ENCODE measurements at places on chromosomes 2 and 18.
A peak's percentile ranks its signal among the peaks of the same experiment; 100 is the strongest.

- DNase-seq: no peak
These were observed 19.3 kb downstream of the GPD2 start for GRCh38 chr2:156455361-156455975.

- DNase-seq: no peak
These were observed 103.2 kb upstream of the EFEMP1 start for GRCh38 chr2:56026828-56027227.

DNA sequence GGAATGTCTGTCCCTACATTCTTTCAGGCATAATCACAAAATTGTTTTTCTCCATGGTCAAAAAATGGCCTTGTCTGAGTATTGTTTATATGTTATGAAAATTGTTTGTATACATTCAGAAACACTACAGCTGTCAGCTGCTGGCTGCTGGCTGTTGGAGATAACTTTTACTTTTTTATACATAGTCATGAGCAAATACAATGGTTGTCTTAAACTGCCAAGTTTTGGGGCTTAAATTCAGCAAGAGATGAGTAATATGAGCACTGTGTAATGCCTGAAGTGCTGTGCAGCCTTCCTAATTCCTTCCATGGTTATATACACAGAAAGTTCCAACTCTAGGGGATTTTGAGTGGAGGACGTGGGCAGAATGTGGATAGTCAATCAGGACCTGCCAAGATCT lies 168.9 kb upstream of the RMP24 start:
- DNase-seq: no peak

GRCh38 chr2:229910147-229910831 lies 11.5 kb downstream of the TRIP12 start:
- DNase-seq: no peak

DNA sequence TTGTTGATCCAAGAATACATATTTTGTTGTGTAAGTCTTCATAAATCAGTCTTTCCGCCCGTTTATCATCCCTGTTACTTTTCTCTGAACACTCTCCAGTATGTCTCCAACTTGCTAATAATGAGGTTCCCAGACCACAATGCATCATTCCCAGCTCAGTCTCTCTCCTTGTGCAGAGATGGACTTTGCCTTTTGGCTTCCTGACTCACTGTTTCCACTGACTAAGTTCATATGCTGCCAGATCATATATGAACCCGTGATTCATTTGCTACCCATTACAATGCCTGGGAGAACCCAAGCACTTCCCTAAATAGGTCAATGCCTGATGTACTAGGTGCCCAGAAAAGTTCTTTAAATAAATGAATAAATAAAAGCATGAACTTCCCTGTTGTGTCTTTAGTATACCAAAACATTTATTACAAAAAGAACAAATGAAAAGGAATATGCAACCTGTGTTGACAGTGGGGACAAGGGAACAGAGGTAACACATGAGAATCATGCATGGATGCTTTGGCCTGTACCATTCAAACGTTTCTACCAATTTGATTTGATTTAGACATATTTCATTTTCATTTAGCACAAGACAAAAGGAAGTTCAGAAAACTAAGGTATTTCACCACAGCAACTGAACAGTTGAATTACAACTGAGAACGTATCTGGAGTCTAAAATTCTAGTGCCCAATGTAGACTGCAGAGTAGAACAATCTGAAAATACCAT lies 215.4 kb upstream of the HNRNPA3 start:
- peak; percentile 11 for DNase-seq

DNA sequence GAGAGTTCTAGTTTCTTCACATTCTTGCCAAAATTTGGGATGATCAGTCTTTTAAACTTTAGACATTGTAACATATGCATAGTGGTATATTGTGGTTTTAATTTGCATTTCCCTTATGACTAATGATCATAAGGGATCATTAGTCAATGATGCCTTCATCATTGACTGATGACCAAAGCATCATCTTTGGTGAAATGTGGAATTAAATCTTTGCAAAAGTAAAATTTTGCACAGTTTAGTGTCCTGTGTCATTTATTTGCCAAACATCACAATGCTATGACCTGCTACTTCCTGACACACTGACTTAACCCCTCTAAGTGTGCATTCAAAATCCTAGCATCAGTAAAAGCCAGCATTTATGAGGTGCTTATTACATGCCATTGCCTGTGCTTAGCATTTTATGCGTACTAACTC lies 58.9 kb upstream of the SLC1A4 start:
- no peak for DNase-seq

GRCh38 chr18:35000457-35000856 lies 40.8 kb upstream of the MAPRE2 start:
- no peak for DNase-seq

GRCh38 chr2:86750240-86750839 lies 30.2 kb downstream of the RMND5A start:
- no peak for DNase-seq

DNA sequence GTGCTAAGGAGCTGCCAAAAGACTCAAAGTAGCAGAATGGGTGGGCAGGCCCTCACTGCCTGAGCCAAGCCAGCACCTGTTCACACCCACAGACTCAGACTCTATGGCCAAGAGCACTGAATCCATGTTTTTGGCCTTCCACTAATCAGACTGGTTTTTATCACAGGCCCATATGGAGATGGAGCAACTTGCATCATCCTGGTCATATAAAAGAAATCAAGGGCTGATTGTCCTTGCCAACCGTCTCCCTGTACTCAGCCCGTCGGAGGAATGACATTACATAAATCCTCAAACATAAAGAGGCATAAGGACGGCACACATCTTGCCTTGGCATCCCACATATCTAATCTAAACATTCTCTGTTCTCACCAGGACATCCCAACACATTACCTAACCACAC lies 66.7 kb downstream of the MARCHF4 start:
- DNase-seq: no peak

GRCh38 chr2:233055362-233055761 lies 4.8 kb upstream of the INPP5D start:
- no peak for DNase-seq

DNA sequence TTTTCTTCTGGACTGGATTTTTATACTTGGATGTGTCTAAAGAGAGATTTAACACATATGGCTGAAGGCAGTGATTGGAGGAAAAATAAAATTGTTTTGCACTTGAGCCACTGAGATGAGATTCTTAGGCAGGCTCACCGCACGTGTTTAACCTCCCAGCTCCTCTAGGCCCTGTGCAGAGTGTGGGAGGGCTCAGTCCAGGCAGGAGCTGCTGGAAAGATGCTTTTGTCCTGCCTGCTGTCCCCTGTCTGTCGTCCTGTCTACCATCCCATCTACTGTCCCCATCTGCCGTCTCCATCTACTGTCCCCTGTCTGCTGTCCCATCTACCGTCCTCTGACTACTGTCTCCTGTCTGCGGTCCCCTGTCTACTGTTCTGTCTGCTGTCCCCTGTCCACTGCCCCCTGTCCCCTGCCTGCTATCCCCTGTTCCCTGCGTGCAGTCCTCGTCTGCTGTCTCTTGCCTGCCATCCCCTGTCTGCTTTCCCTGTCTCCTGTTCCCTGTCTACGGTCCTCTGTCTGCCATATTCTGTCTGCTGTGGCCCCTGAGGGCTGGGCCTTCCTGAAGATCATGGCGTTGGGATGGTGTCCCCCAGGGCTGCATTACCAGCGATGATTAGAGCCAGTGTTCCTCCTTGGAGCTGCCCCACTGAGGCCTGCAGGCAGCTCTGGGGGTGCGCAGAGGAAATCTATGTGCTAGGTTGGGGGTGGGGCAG lies 43.7 kb upstream of the HS6ST1 start:
- no peak for DNase-seq

DNA sequence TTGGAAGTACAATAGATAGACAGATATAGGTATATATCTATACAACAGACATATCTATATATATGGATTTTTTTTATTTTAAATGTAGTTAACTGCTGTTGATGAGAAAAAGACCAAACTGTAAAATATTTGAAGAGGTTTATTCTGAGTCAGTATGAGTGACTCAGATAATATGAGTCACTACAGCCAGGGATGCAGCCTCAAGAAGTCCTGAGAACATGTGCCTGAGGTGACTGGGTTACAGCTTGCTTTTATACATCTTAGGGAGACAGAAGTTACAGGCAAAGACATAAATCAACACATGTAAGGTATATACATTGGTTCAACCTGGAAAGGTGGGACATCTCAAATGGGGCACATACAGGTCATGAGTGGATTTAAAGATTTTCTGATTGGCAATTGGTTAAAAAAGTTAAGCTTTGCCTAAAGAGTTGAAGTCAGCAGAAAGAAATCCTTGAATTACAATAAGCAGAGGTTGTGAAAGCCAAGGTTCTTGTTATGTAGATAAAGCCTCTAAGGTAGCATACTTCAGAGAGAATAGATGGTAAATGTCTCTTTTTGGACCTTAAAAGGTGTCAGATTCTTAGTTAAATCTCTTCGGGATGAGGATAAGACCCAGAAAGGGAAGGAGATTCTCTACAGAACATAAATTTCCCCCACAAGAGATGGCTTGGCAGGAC lies 149.9 kb downstream of the RBM43 start:
- DNase-seq: no peak

DNA sequence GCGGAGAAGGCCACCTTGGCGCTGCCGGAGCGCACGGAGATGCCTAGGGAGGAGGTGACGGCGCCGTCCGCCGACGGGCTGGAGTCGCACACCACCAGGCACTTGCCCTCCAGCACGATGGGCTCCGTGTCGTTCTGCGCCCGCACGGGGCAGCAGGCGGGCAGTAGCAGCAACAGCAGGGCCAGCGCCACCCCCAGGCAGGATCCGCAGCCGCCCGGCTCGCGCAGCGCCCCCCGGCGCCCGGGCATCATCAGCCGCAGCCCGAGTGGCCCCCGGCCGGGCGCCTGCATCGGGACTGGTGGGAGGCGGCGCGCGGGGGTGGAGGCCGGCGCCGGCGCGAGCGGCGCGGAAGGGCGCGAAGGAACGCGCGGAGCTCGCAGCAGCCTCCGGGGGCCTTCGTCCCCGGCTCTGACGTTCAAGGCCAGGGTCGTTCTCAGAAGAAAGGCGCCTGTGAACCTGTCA lies 2.2 kb downstream of the CBLN2 start:
- peak; percentile 12 for DNase-seq

- no peak for DNase-seq
These were observed 141.8 kb upstream of the ST6GAL2 start for GRCh38 chr2:107027810-107028209.

DNA sequence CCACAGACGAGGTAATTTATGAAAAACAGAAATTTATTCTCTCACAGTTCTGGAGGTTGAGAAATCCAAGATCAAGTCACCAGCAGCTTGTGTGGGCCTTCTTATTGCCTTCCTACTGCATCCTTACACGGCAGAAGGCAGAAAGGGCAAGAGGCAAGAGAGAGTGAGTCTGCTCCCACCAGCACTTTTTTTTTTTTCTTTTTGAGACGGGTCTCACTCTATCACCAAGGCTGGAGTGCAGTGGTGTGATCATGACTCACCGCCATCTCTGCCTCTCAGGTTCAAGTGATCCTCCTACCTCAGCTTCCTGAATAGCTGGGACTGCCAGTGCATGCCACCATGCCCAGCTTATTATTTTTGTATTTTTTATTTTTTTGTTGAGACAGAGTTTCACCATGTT lies 78.5 kb upstream of the HK2 start:
- no peak for DNase-seq

- no peak for DNase-seq
These were observed 114.5 kb upstream of the HNRNPA3 start for GRCh38 chr2:177098001-177098613.

DNA sequence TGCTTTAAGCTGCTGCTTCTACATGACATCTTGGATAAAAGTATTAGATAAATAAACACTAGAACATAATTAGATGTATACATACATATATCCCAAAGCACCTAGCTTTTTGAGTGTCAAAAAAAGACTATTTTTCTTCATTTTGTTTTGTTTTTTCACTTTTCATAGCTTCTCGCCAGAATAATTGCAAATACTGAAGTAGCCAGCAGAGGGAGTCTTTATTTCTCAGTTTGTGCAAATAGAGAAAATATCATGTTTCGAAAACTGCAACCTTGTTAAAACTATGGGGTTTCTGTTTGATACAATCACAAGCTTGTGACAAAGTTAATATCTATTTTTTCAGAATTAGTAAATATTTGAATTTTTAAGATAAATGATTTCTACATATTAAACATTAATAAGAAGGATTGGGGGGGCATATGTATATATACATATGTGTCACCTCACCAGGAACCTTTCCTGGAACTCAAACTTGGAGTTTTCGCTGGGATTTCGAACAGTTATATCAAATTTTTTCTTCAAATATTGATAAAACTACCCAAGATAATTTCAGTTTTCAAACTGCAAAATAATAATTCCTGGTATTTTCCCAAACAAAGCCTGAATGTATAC lies 61.0 kb downstream of the GRB14 start:
- DNase-seq: peak; percentile 15

- no peak for DNase-seq
These were observed 95.2 kb upstream of the BOD1L2 start for GRCh38 chr18:57051657-57052044.

DNA sequence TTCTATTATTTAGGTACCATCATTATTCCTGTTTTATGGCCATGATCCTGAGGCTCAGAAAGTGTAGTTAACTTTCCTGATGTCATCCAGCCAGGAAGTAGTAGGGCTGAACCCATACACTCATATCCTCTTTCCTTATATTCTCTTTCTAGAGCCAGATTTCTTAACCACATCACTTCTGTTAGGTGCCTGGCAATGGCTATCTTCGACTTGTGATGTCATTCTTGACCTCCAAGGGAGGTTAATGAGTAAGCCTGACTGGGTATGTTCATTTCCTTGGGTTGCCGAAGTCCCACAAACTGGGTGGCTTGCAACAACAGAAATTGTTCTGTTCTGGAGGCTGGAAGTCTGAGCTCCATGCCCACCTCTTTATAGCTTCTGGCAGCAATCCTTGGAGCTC lies 43.4 kb downstream of the ITGB6 start:
- DNase-seq: no peak

- DNase-seq: no peak
These were observed 126.3 kb downstream of the HDAC4 start for GRCh38 chr2:239274391-239275043.

DNA sequence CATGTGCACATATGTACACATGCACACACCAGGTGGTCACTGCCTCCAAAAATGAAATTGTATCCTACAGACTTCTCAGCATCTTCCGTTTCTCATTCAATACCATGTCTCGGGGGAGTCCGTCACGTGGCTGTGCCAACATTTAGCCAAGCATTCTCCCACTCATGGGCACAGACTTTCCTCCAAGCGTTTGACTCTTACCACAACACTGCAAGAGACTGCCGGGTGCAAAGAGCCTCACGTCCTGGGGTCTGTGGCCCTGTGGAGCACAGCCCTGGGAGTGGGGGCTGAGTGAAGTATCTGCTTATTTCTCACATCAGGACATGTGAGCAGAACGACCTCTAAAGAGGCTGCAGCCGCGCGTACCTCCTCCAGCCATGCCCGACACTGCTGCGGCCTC lies 28.0 kb downstream of the HDAC4 start:
- no peak for DNase-seq
